ENCODE measurements at places on chromosomes 12 and 14.

DNA sequence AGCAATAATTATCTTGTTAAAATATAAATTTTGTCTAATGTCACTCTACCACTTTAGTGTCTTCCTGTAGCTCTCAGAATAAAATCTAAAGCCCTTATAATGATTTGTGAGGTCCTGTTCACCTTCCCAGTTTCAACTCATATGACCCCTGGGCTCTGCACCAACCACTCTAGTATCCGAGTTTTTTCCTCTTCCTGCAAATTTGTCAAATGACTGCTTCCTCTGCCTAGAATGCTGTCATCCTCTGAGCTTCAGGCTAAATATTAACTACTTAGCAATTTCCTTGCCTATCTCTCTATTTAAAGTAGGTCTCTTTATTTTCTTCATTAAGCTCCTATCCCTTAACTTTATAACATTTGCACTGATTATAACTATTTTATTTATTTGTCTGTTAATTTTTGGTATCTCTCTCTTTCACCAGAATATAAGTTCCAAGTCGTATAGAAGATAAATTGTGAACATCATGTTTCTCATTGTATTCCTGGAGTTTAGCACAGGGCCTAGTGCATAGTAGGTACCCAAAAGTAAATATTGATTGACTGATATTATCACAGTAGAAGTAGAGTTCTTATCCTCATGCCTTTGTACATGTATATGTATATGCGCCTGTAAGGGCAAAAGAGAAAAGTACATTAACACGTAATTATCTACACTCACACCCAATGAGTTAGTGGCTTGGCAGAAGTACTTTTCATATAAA, 196.0 kb downstream of the BCAT1 start:
- no peak for DNase-seq

GRCh38 chr12:88501972-88502938, 78.0 kb downstream of the KITLG start:
- DNase-seq, result no peak

DNA sequence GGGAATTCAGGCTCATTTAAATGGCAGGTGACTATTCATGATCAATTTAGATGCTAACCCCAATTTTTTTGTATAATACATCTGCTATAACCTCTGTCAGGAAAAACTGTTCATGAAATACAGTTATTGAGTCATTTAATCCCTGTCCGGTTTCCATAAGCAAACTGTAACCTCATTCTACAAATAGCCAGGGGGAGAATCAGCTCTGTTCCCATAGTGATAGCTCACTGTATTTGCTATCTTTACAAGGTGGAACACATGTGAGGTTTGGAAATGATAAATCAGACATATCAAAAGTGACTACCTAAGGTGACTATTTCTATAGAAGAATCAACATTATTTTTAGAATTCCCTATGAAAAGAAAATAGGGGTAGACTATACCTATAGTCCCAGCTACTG, 38.6 kb upstream of the VPS33A start:
- DNase-seq, result no peak

GRCh38 chr12:116069943-116070342, 207.6 kb downstream of the MED13L start:
- no peak for DNase-seq

- DNase-seq, result no peak
These were observed 255.2 kb upstream of the DDHD1 start for GRCh38 chr14:53408175-53408879.

- no peak for DNase-seq
These were observed 42.2 kb upstream of the TBX3 start for GRCh38 chr12:114726092-114726710.
